ENCODE measurements at places on chromosomes 2 and 18. TPM values are rescaled to one million over a fixed set of nuclear protein-coding genes. Genes with fewer than 3 reads are reported as not detected.

ACKR3 gene
- 0.86 TPM for total RNA-seq

XDH gene
- 0.91 TPM for total RNA-seq

RIT2 gene
- total RNA-seq = not detected

ATP5F1A gene
- total RNA-seq = 250 TPM

- H3K4me1 ChIP-seq = peaks cover 21% of the 10 kb centered on the region
- no peak overlapping the region for H3K4me3 ChIP-seq
- peak overlapping the region; percentile 78 for H3K27ac ChIP-seq
- H3K36me3 ChIP-seq = peaks cover 4% of the 10 kb centered on the region
These were observed 69.5 kb downstream of the ANTXR1 start for GRCh38 chr2:69082430-69082997.

- peaks cover 3% of the 10 kb centered on the region for H3K27me3 ChIP-seq
- DNase-seq = no peak
- no peak overlapping the region for H3K27ac ChIP-seq
- H3K4me1 ChIP-seq = no peaks in the 10 kb centered on the region
- no peaks in the 10 kb centered on the region for H3K36me3 ChIP-seq
These were observed 550.3 kb upstream of the HS6ST1 start for GRCh38 chr2:128868686-128869551.

- no peak overlapping the region for H3K4me3 ChIP-seq
- H3K27ac ChIP-seq = no peak overlapping the region
- H3K27me3 ChIP-seq = no peaks in the 10 kb centered on the region
- no peak for DNase-seq
- H3K4me1 ChIP-seq = peaks cover 24% of the 10 kb centered on the region
- H3K36me3 ChIP-seq = no peaks in the 10 kb centered on the region
These were observed 104.5 kb upstream of the NCK2 start for GRCh38 chr2:105640246-105640645.

DNA sequence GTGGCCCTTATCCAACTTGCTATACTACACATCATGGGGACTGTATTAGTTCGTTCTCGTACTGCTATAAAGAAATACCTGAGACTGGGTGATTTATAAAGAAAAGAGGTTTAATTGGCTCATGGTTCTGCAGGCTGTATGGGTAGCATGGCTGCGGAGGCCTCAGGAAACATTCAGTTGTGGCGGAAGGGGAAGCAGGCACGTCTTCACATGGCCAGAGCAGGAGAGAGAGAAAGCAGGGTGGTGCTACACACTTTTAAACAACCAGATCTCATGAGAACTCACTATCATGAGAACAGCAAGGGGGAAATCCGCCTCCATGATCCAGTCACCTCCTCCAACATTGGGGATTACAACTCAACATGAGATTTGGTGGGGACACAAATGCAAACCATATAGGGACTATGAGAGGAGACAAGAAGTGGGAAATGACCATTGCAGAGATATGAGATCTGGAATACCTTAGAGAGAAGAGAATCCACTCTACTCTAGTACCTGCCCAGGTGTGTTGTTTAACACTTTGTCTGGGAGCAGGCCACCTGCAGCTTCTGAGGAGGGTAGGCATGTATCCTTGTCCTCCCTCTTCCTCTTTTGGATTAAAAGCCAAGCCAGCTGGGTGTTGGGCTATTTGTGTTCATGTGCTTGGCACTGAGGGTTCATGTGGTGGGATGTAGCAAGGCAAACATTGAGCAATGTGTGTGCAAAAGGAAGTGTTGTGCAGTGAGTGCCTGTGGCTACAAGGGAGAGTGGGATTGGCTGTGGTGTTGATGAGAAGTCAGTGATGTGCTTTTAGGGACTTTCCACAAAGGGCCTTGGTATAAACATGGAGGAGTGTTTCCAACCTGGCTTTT lies 22.8 kb downstream of the TTLL4 start:
- no peak overlapping the region for H3K4me3 ChIP-seq
- peak overlapping the region; percentile 32 for H3K27ac ChIP-seq
- H3K27me3 ChIP-seq = no peaks in the 10 kb centered on the region
- peaks cover 38% of the 10 kb centered on the region for H3K4me1 ChIP-seq
- H3K36me3 ChIP-seq = peaks cover 16% of the 10 kb centered on the region

DNA sequence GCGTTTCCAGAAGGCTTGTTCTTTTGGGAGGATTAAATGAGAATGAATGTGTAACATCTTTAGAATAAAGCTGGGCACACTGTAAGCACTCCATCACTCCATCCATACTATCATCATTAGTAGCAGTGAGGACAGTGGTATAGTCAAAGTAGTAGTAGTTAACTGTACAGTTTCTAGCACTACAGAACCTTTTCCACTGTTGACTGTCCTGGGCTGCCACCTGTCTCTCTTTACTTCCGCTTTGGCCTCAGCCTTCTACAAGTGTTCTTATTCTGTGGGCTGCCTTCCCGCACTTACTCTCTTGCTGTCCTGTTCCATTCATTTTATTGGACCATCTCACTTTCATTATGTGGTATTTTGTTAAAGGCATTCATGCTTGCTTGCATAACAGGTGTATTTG lies 3.3 kb downstream of the SLC9A2 start:
- peaks cover 18% of the 10 kb centered on the region for H3K4me1 ChIP-seq
- H3K4me3 ChIP-seq = no peak overlapping the region
- DNase-seq = no peak
- H3K36me3 ChIP-seq = no peaks in the 10 kb centered on the region

- H3K36me3 ChIP-seq = peaks cover 7% of the 10 kb centered on the region
- no peaks in the 10 kb centered on the region for H3K27me3 ChIP-seq
- no peak for DNase-seq
These were observed 587 bp upstream of the MTIF2 start for GRCh38 chr2:55269645-55269990.

DNA sequence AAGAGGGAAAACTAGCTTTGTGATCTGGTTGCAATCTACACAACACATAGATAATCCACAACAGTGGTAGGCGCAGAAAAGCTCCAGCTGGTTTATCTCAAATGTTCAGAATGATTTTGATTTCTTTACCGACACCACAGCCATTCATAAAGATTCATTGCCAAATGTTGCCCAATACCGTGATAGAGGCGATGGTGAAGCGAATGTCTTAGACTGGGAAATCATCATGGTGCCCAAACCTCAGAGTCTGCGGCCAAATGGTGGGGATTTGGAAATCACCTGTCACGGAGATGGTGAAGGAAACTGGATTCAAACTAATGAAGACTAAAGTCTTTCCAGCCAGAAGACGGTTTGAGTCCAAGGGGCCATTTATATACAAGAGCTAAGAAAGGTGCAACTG lies 48.5 kb upstream of the CCDC150 start:
- DNase-seq = no peak
- peaks cover 19% of the 10 kb centered on the region for H3K4me1 ChIP-seq
- H3K4me3 ChIP-seq = no peak overlapping the region
- peaks cover 6% of the 10 kb centered on the region for H3K27me3 ChIP-seq
- H3K27ac ChIP-seq = no peak overlapping the region
- H3K36me3 ChIP-seq = no peaks in the 10 kb centered on the region

DNA sequence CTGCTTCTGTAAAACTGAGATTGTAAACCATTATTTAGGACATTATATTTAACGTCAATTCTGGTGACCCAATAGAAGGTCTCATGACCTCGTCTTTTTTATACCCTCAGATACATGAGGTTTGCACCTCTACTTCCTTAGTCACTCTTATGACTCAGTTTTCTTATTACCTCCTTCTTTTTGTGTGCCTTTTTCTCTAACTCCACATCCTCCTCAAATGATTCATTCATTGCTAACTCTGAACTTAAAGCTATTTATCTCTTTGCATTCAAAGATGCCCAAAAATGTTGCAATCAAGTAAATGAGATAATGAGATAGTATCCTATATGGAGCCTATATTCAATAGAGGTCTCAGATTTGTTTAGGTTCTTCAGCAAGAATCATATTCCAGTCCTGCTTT lies 121.0 kb upstream of the KYNU start:
- peaks cover 24% of the 10 kb centered on the region for H3K4me1 ChIP-seq
- DNase-seq = peak; percentile 72
- no peak overlapping the region for H3K4me3 ChIP-seq
- peak overlapping the region; percentile 48 for H3K27ac ChIP-seq

DNA sequence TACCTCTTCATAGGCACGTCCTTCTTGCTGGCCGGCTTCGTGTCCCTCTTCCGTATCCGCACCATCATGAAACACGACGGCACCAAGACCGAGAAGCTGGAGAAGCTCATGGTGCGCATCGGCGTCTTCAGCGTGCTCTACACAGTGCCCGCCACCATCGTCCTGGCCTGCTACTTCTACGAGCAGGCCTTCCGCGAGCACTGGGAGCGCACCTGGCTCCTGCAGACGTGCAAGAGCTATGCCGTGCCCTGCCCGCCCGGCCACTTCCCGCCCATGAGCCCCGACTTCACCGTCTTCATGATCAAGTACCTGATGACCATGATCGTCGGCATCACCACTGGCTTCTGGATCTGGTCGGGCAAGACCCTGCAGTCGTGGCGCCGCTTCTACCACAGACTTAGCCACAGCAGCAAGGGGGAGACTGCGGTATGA lies 2.3 kb downstream of the FZD7 start:
- peaks cover 28% of the 10 kb centered on the region for H3K4me1 ChIP-seq
- no peaks in the 10 kb centered on the region for H3K27me3 ChIP-seq
- H3K27ac ChIP-seq = no peak overlapping the region
- DNase-seq = no peak
- no peaks in the 10 kb centered on the region for H3K36me3 ChIP-seq
- no peak overlapping the region for H3K4me3 ChIP-seq

DNA sequence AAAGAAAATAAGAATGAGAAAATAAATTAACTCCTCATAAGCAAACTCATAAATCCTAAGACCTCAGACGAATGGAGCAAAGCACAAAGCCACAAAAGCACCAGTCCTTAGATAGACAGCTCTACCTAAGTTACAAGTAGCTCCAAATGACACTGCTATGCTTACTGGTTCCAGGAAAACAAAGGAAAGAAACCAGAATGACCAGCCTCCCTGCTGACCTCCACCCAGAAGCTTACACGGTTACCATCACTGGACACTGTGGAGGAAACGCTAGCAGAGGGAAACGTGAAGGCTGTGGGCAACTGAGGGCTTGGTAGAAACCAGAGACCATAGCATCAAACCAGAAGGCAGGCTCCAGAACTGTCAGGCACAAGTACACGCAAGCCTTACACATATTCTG lies 67.8 kb downstream of the STK39 start:
- H3K4me1 ChIP-seq = peaks cover 37% of the 10 kb centered on the region
- H3K36me3 ChIP-seq = peaks cover 7% of the 10 kb centered on the region
- H3K27ac ChIP-seq = no peak overlapping the region
- no peak for DNase-seq

DNA sequence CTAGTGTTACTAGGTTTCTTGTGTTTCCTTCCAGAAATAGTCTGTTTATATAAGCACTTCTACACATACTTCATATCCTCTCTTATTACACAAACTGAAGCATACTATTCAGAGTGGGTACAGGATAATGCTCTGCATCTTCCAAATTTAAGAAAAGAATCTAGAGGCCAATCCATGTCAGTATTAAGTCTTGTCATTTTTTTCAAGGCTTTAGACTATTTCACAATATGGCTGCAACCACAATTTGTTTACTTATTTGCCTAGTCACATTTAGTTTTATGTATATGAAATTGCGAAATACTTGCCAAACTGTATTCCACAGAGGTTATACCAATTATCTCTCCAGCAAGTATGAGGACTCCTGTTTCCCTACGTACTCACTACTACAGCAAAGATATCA lies 27.9 kb downstream of the IWS1 start:
- H3K4me3 ChIP-seq = no peak overlapping the region
- peak overlapping the region; percentile 18 for H3K27ac ChIP-seq
- peaks cover 17% of the 10 kb centered on the region for H3K4me1 ChIP-seq
- DNase-seq = peak; percentile 83
- H3K36me3 ChIP-seq = peaks cover 82% of the 10 kb centered on the region

DNA sequence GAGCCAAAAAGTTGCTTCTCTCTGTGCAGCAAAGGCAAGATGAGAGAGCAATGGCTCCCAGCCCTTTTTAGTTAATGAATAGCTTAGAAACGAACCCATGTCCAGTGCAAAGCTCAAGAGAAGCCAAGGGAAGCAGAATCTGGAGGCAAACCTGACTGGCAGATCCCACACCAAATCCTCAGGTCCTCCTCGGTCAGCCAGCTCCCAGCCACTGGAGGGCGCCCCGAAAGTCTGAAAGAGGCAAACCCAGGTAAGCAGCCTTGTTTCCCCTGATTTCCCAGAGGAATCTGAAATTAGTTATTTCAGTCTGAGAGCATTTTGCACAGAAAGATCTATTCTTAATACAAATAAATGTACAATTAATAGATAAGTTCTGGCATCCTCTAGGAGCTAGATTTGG lies 71.3 kb upstream of the PID1 start:
- H3K27ac ChIP-seq = no peak overlapping the region
- no peak overlapping the region for H3K4me3 ChIP-seq
- peak; percentile 65 for DNase-seq
- no peaks in the 10 kb centered on the region for H3K27me3 ChIP-seq

- H3K27me3 ChIP-seq = no peaks in the 10 kb centered on the region
- H3K36me3 ChIP-seq = no peaks in the 10 kb centered on the region
- DNase-seq = no peak
- H3K4me3 ChIP-seq = no peak overlapping the region
- no peak overlapping the region for H3K27ac ChIP-seq
These were observed 129.2 kb downstream of the BCL11A start for GRCh38 chr2:60424233-60424632.

DNA sequence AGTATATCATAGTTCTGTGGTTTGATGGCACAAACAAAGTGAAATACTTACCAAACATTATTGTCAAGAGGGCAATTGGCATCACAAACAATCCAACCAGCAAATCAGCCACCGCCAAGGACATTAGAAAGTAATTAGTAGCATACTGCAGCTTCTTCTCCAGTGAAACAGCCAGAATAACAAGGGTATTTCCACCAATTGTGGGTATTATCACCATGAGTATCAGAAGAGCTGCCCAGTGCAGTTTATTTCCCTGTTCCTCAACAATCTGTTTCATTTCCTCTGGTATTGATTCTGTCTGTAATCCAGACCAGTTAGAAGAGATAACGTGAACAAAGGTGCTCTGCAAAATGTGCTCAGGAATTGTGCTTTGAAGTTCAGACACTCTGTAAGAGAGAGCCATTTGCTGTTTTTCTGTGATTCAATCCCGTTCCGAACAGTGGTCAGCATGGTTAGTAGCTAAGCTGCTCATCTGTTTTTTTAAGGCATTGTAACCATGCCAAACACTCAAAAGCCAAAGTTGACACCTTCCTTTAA lies 1.4 kb downstream of the HTR2B start:
- no peak overlapping the region for H3K27ac ChIP-seq
- no peak for DNase-seq
- peaks cover 7% of the 10 kb centered on the region for H3K36me3 ChIP-seq
- no peak overlapping the region for H3K4me3 ChIP-seq
- peaks cover 16% of the 10 kb centered on the region for H3K4me1 ChIP-seq

- no peak overlapping the region for H3K4me3 ChIP-seq
- no peaks in the 10 kb centered on the region for H3K4me1 ChIP-seq
- no peak overlapping the region for H3K27ac ChIP-seq
- no peaks in the 10 kb centered on the region for H3K27me3 ChIP-seq
- DNase-seq = no peak
- H3K36me3 ChIP-seq = peaks cover 36% of the 10 kb centered on the region
These were observed 47.5 kb downstream of the GALNT3 start for GRCh38 chr2:165746501-165746900.

DNA sequence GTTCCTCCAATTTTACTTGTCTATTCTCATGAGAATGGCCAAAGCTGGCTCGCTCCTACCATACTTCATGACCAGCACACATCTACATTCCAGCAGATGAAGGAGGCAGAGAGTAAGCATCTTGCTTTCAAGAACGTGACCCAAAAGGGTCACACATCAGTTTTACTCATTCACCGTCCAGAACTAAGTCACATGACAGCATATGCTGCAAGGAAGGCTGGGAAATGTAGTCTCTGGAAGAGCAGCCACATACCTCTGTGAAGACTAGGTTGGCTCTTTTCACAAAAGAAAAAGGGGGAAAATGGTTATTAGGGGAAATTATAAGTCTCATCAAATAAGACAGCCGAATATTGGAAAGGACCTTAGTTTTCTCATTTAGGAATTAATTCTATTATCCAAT lies 835.3 kb downstream of the EPHA4 start:
- no peak overlapping the region for H3K27ac ChIP-seq
- DNase-seq = no peak
- no peaks in the 10 kb centered on the region for H3K36me3 ChIP-seq
- no peak overlapping the region for H3K4me3 ChIP-seq
